ENCODE measurements at places on chromosomes 12 and 14. TPM values are rescaled to one million over a fixed set of nuclear protein-coding genes. Genes with fewer than 3 reads are reported as not detected.

- no peak for DNase-seq
Observed at GRCh38 chr12:92601176-92601575, 101.6 kb upstream of the PLEKHG7 start.

GRCh38 chr14:72904840-72905561 is 11.1 kb upstream of the DPF3 start:
- peak; percentile 68 for DNase-seq

GRCh38 chr14:75294649-75295033 is 16.0 kb downstream of the FOS start:
- no peak for DNase-seq

DNA sequence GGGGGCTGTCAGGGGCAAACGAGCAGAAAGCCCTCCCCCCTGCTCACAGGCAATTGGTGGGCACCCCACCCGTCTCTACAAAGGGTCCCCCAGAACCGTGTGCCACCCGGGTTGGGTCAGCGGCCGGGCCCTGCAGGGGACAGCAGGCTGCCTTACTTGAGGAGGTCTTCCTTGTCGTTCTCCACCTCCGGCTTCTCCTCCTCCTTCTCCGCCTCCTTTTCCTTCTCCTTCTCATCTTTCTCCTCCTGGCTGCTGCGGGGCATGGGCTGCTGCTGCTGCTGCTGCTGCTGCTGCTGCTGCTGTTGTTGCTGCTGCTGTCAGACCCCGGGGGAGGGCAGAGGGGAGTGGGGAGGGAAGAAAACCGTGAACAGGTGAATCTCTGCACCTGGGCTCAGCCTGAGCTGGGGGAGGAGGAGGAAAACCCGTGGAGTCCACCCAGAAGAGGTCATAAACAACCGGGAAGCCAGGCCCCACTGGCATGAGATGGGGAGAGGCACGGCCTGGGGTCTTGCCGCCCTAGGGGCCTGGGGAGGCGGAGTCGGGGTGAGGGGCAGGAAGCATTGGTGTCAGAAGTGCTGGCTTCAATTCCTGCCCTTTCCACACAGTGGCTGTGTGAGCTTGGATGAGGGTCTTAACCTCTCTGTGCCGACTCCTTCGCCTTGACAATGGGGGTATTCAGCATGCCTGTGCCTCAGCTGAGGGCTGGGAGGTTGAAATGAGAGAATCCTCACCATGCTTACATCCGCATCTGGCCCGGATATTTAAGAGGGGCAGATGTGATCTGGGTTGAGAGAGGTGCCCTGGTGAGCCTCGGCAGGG is 107.6 kb downstream of the RFLNA start:
- no peak for DNase-seq

The PTPRB gene
- 66.4 TPM for polyA plus RNA-seq

The LTB4R2 gene
- 7.6 TPM for polyA plus RNA-seq

The ANO2 gene
- polyA plus RNA-seq, result 15.4 TPM

The TSHR gene
- not detected for polyA plus RNA-seq

The KRT80 gene
- 12.3 TPM for polyA plus RNA-seq

The MYRFL gene
- not detected for polyA plus RNA-seq

The SLC39A5 gene
- polyA plus RNA-seq, result 0.11 TPM
